ENCODE measurements at places on chromosomes 6 and 20. TPM values are rescaled to one million over a fixed set of nuclear protein-coding genes. Genes with fewer than 3 reads are reported as not detected.
A peak's percentile ranks its signal among the peaks of the same experiment; 100 is the strongest.

DNA sequence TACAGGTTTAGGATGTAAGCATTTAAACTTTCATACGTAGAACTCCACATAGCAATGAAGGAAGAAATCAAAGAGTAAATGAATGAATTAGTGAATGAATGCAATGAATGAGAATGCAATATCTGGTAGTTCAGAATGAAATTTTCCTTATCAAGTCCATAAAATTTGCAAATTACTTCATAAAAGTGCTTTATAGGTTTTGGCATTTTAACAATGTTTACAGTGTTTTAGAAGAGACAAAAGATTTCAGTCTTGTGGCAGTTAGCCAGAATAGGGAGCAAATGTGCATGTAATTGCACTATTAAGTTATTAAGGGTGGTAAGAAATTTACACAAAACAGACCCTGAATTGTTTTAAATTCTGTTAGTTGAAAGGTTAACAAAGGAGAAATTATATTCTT lies 739.4 kb upstream of the FLRT3 start:
- DNase-seq: no peak

TPMT gene
- 15.5 TPM for polyA plus RNA-seq

- no peak for DNase-seq
These were observed 334.7 kb upstream of the JAG1 start for GRCh38 chr20:11008444-11009033.

- no peak for DNase-seq
These were observed 20.1 kb downstream of the DHX35 start for GRCh38 chr20:38982291-38982690.

ZC2HC1B gene
- not detected for polyA plus RNA-seq

DNA sequence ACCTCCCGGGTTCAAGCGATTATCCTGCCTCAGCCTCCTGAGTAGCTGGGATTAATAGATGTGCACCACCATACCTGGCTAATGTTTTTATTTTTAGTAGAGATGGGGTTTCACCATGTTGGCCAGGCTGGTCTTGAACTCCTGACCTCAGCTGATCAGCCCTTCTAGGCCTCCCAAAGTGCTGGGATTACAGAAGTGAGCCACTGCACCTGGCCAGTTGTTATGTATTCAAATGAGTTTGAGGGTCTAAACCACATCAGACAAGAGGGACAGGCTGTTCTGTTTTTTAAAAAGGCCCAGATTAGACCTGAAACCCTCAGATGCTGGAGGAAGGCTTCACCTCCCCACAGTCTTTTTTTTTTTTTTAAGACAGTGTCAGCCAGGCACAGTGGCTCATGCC lies 4.1 kb upstream of the SPAG4 start:
- no peak for DNase-seq

DNA sequence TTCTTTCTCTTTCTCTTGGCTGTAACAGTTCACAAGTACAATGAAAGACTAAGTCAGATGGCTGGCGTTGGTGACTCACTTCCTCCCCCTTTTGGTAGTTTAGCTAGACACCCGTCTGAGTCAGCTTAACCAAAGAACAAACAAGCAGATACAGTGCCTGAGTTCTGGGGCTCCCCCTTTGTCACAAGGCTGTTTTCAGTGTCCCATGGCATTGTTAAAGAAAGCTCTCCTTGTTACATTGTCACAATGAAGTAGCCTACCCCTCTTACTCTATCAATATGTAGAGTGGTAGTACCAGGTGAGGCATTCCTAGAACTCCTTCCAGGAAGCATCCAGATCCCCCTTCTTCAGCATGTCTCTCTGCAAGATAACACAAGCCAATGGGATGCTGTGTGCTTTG lies 38.6 kb downstream of the KIAA0408 start:
- peak; percentile 34 for DNase-seq

DNA sequence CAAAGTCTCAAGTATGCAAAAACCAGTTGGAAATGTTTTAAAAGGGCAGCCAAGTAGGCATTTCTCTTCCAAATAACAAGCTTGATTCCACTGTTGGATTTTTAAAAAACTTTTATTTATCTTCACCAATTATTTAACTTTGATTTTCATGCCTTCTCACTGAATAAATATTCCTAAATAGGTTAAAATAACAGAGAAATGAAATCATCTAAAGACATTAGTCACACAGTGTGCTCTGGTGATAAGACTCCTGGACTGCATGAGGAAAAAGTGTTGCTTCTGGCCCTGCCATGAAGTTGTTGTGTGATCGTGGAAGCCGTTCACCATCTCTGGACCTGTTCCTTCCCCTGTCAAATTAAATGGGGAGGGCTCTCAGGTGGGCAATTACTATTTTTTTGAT lies 33.8 kb upstream of the IGF2R start:
- no peak for DNase-seq

FLRT3 gene
- 20.6 TPM for polyA plus RNA-seq
